ENCODE measurements at places on chromosomes 5 and 9.

- no peak for DNase-seq
These were observed 252.8 kb upstream of the DAP start for GRCh38 chr5:11013793-11014192.

- no peak for DNase-seq
These were observed 375.1 kb downstream of the EBF1 start for GRCh38 chr5:158724521-158725188.

GRCh38 chr5:7868773-7869473 lies at the start of the genes FASTKD3 and MTRR:
FASTKD3 (minus strand) TSS chr5:7869031; CDS start chr5:7868083, 948 bp downstream.
MTRR (plus strand) TSS chr5:7869148; CDS start chr5:7870795, 1,647 bp downstream.
- DNase-seq: peak; percentile 89

DNA sequence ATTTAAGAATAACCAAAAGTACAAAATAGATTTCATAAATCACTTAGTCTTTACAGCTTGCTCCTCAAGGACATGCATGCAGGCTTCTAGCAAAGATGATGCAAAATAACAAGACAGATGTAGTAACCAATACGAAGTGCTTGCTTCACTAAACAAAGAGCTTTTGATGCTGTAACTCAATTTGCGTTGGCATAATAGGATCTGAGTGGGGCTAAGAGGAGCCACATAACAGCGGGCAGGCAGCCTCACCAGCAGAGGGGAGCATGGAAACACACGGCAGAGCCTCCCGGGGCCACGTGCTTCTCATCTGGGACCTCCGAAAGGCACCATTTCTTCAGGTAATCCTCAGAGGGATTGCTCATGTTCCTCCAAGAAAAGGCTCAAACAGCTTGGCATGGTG lies 139.7 kb downstream of the C5orf15 start:
- no peak for DNase-seq

DNA sequence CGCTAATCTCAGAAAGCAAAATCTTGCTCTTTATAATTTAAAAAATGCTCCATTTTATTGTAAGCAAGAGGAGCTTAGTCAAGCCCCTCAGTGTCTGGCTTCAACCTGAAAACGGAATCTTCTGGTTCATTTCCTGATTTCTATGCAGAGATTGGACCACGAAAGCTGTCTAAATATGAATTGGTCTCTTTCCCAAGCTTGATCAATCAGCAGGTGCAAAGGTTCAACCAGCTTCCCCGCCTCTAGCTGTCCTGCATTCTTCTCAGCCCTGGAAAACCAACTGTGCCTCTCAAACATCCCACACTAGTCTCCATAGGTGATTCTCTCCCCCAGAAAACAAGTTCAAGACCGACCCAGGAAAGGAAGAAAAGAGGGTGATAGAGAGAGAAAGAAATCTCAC lies 34.5 kb downstream of the FNBP1 start:
- DNase-seq: no peak

DNA sequence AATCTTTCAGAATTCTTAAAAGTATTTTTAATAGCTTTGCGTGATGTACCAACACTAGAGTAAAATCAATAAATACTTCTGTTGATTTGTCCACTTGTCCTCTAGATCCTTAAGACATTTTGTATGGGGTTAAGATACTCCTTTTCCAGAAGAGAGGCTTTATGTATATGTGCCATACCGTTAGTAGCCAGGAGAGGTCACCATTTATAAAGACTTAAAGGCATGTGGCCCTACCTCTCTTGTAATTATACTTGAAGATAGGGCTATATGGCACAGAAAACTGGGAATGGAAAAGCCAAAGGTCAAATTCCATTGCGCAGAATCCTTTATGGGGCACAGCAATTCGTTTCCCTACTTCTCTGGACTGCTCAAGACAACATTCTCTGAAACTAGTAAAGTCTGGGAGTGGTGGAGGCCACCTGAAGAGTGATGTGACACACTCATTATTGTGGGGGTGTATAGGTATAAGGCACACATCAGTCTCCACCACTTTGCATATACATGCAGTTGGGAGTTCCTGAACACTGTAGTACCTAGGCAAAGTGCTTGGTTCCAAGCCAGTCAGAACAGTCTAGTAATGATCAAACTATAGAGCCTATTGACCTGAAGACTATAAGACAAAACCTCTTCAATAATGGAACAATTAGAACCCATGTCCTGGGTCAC lies 140.1 kb upstream of the FBXL17 start:
- DNase-seq: no peak

GRCh38 chr9:130938652-130939404 lies at the start of gene FIBCD1:
FIBCD1 (minus strand) TSS chr9:130939247; CDS start chr9:130938607, 640 bp downstream.
- no peak for DNase-seq

- no peak for DNase-seq
These were observed 283.9 kb upstream of the RFX3 start for GRCh38 chr9:3809724-3810123.

GRCh38 chr5:1445689-1446601 lies 705 bp upstream of the SLC6A3 start:
- no peak for DNase-seq

DNA sequence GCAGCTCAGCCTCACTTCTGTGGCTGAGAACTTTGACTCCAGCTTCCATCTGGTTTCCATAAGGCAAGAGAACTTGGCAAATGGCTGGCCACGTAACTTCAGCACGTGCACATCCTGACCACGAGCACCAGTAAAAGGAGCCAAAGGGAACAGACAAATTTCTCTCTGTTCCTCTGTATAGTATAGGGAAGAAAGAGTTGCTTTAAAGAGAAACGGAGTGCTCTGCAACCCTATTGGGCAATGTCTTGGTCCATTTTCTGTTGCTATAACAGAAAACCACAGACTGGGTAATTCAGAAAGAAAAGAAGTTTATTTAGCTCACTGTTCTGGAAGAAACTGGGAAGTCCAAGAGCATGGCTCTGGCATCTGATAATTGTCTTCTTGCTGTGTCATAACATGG lies 558.7 kb downstream of the ACTL7B start:
- DNase-seq: no peak

DNA sequence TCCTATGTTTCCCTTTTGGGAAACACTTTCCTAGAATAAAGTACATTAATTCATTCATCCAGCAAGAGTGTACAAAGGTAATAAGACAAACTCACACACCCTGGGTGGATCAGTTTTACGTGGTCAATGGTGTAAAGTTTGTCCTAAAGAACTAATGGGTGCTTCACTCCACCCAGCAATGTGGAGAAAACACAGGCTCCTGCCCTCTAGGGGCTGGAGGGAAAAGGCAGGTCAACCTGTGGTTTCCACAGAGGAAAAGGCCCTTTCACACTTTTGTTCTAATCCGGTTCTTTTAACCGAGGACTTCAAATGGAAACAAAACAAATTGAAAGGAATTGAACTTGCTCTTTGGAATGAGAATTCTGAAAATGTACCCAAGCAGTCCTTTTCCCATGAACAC lies 80.9 kb upstream of the SPOCK1 start:
- DNase-seq: no peak

DNA sequence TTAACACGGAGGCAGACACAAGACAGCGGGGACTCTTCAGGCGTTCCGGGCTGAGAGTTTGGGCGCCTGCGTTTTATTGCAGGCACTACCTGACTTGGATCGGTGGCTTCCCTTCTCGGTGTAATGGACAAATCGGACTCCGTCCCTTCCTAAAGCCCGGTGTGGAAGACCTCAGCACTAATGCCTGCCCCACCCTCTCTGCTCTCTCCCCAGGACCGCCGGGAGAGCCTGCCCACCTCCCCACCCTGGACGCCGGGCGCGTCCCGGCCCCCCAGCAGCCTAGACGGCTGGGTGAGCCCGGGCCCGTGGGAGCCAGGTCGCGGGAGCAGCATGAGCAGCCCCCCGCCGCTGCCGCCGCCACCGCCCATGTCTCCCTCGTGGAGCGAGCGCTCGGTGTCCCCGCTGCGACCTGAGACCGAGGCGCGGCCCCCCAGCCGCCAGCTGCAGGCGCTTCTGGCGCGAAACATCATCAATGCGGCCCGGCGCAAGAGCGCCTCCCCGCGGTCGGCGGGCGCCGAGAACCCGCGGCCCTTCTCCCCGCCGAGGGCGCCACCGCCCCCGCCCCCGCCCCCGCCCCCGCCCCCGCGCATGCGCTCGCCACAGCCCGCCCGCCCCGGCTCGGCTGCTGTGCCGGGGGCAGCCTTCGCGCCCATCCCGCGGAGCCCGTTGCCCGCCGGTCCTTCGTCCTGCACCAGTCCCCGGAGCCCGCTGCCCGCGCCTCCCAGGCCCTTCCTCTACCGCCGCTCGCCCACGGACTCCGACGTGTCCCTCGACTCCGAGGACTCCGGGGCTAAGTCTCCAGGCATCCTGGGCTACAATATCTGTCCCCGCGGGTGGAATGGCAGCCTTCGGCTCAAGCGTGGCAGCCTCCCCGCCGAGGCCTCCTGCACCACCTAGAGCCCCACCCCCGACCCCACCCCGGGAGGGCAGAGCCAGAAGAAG lies 4.6 kb upstream of the MYOZ3 start:
- peak; percentile 70 for DNase-seq

DNA sequence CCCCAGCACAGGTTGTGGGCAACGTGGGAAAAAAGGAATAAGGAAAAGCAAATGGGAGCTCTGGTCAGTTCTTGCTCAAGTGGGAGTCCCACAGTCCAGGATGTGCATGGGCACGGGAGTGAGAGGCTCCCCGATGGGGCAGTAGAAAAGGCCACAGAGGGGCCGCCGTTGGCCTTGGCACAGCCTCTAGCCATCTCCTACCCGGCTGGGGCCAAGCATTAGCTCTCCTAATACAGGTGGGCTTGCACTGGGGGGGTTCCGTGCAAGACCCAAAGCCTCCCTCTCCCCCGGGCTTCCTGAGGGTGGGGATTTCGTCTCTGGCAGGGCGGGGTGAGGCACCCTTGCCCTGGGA lies 212.2 kb upstream of the MVB12B start:
- DNase-seq: no peak

GRCh38 chr5:23639326-23639725 lies 131.9 kb downstream of the PRDM9 start:
- no peak for DNase-seq

- no peak for DNase-seq
These were observed 233.7 kb downstream of the TLE1 start for GRCh38 chr9:81455462-81456219.

DNA sequence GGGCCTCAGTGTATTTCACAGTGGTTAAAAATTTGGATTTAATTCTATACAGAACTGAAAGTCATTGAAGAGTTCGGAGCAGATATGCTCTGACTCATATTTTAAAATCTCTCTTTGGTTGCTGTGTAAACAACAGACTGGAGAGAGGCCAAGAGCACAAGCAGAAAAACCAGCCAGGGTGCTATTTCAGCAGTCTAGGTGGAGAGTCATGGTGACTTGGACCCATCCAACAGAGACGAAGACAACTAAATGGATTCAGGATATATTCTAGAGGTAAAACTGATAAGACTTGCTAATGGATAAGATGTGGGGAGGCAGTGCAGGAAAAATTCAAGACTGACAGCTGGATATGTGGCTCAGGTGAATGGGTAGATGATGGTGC lies 168.9 kb downstream of the MAPKAP1 start:
- DNase-seq: no peak

- DNase-seq: no peak
These were observed 395.2 kb downstream of the BNC2 start for GRCh38 chr9:16475257-16475656.

DNA sequence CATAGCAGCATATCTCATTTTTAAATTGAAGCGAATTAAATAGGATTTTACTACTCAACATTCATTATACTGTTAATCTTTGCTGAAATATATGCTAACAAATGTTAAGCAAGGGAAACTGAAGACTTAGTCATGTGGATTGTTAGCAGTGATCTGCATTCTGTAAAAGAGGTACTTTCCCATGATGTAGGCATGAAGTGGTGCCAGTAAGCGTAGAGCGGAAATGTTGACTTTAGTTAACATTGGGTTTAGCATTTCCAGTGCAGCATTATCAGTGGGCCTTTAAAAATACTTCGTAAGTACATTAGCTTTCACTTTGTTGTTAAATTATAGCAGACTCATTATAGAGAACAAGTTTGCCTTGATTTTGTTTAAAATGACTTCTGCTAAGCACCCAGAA lies 130.3 kb downstream of the CDC42SE2 start:
- DNase-seq: no peak

- no peak for DNase-seq
These were observed 61.4 kb downstream of the SNX24 start for GRCh38 chr5:122906768-122907167.

GRCh38 chr9:126591922-126592321 lies 21.8 kb upstream of the LMX1B start:
- no peak for DNase-seq

- DNase-seq: no peak
These were observed 112.7 kb upstream of the CLINT1 start for GRCh38 chr5:157971571-157972216.

DNA sequence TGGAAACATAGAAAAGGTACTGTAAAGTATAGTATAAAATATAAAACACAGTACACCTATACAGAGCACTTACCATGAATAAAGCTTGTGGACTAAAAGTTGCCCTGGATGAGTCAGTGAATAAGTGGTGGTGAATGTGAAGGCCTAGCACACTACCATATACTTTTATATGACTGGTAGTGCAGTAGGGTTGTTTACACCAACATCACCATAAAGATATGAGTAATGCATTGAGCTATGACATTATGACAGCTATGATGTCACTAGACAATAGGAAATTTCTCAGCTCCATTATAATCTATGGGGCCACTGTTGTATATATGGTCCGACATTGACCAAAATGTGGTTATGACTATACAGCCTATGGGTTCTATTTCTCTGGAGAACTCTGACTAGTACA lies 291.8 kb upstream of the ACTBL2 start:
- DNase-seq: no peak

DNA sequence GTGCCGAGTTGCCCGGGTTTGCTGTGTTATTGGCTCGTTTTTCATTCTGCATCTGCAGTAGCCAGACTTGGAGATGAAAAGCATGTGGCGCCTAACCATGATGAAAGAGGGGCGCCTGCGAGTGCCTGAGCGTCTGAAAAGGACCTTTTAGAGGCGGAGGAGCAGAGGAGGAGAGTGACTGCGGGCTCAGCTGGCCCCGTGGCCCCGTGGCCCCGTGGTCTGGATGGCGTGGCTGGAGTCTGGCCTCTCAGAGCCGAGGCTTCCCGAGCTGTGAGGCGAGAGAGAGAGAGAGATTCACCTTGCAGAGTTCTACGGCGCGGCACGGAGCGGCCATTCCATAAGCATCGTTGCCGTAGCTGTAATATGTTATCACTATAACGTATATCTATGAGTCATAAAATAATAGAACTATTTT lies 55.3 kb upstream of the RNU6ATAC start:
- DNase-seq: no peak

GRCh38 chr9:126126807-126127206 lies 199.8 kb upstream of the MVB12B start:
- no peak for DNase-seq

- DNase-seq: no peak
These were observed 2.6 kb downstream of the CCDC125 start for GRCh38 chr5:69329905-69330489.

DNA sequence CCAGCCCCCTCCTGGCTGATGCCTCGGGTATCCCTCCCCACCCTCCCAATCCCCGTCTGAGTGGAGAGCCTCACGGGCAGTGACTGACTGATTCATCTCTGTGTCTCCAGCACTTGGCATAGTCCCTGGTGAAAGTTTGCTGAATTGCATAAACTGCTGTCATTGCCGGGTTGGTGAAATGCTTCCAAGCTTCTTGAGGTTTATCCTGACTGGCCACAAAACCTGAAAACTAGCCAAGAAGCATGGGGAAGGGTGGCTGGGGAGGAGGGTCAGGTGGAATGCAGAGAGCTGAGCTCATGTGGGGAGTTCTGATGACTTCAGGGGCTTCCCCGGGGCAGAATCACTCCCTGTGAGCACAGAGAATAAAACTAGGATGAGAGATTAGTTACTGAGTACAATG lies 56.9 kb upstream of the GGTA1 start:
- DNase-seq: no peak

Measured in stimulated activated CD4-positive, alpha-beta T cell treated with anti-CD3 and anti-CD28 coated beads, Interleukin-4, amount 100 ng/mL, for 1 hour (primary cell).